ENCODE measurements at places on chromosomes 5 and 9. TPM values are rescaled to one million over a fixed set of nuclear protein-coding genes. Genes with fewer than 3 reads are reported as not detected.

Gene PKN3
- 11.1 TPM for total RNA-seq

Gene UBE2QL1
- 0.49 TPM for total RNA-seq

Gene KLHL3
- total RNA-seq = 16.8 TPM

Gene GPBP1
- total RNA-seq = 98.5 TPM

Gene SLC6A3
- 0.57 TPM for total RNA-seq

Gene MCTP1
- 35.8 TPM for total RNA-seq

Gene RALGDS
- total RNA-seq = 57.9 TPM

Gene LRRTM2
- total RNA-seq = not detected

Gene STXBP1
- total RNA-seq = 29.8 TPM

Gene ZNF462
- 74.8 TPM for total RNA-seq

Gene TYRP1
- total RNA-seq = not detected

Gene PCDHA1
- not detected for total RNA-seq

Gene ADGRV1
- total RNA-seq = 4.7 TPM

Gene IFNE
- 5.4 TPM for total RNA-seq

Gene VCP
- 217 TPM for total RNA-seq

Gene ITGA1
- 170 TPM for total RNA-seq

Gene HRH2
- 5.7 TPM for total RNA-seq

Gene TMEM252
- not detected for total RNA-seq

Gene TAF11L10
- not detected for total RNA-seq

Gene LCN10
- total RNA-seq = 40.6 TPM

Gene MARVELD2
- 32.4 TPM for total RNA-seq

Gene NR6A1
- 5.0 TPM for total RNA-seq

Gene PRKACG
- total RNA-seq = not detected

Gene NPR3
- total RNA-seq = 1.4 TPM

Gene IL5
- total RNA-seq = not detected

Gene SEC24A
- total RNA-seq = 23.7 TPM

Gene KCTD16
- total RNA-seq = 0.18 TPM

Gene C5orf58
- not detected for total RNA-seq
